IMR-90 (cell line): ENCODE measurements at places on chromosomes 7 and 10. TPM values are rescaled to one million over a fixed set of nuclear protein-coding genes. Genes with fewer than 3 reads are reported as not detected.

DNA sequence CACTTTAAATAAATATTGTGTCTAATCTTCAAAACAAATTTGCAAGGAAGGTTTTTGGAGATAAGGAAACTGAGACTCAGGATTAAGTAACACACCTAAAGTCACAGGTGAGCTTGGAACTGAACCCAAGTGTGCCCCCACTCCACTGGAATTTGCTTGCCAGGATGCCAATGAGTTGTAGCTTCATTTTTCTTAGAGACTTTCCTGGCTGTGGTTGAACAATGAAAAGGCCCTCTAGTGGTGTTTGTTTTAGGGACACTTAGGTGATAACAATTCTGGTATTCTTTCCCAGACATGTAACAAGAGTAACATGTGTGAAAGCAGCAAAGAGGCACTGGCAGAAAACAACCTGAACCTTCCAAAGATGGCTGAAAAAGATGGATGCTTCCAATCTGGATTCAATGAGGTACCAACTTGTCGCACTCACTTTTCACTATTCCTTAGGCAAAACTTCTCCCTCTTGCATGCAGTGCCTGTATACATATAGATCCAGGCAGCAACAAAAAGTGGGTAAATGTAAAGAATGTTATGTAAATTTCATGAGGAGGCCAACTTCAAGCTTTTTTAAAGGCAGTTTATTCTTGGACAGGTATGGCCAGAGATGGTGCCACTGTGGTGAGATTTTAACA lies 1.5 kb downstream of the IL6 start:
- DNase-seq, result peak; percentile 71
- H3K4me1 ChIP-seq, result peaks cover 16% of the 10 kb centered on the region
- H3K27me3 ChIP-seq, result no peaks in the 10 kb centered on the region
- H3K36me3 ChIP-seq, result peaks cover 18% of the 10 kb centered on the region
- H3K27ac ChIP-seq, result peak overlapping the region; percentile 41; the same call in 1 of the 2 replicates

GRCh38 chr7:83502636-83503035 lies 146.3 kb downstream of the SEMA3E start:
- DNase-seq, result no peak
- H3K36me3 ChIP-seq, result no peaks in the 10 kb centered on the region
- H3K27ac ChIP-seq, result no peak overlapping the region
- H3K4me3 ChIP-seq, result no peak overlapping the region
- H3K27me3 ChIP-seq, result no peaks in the 10 kb centered on the region

- peak overlapping the region; percentile 73 for H3K4me3 ChIP-seq
- H3K36me3 ChIP-seq, result no peaks in the 10 kb centered on the region
- no peaks in the 10 kb centered on the region for H3K27me3 ChIP-seq
- H3K4me1 ChIP-seq, result no peaks in the 10 kb centered on the region
- peak; percentile 56 for DNase-seq
Measured at GRCh38 chr10:46787321-46787615, 124.0 kb upstream of the PTPN20 start.

GRCh38 chr10:100998991-100999741 lies 442 bp upstream of the LZTS2 start:
- peak overlapping the region; percentile 95 for H3K27ac ChIP-seq
- H3K4me1 ChIP-seq, result peaks cover 25% of the 10 kb centered on the region
- H3K27me3 ChIP-seq, result no peaks in the 10 kb centered on the region

- H3K36me3 ChIP-seq, result peaks cover 35% of the 10 kb centered on the region
- H3K4me1 ChIP-seq, result peaks cover 7% of the 10 kb centered on the region
- peak overlapping the region; percentile 30; the same call in 1 of the 2 replicates for H3K27ac ChIP-seq
- peak; percentile 20 for DNase-seq
- H3K4me3 ChIP-seq, result no peak overlapping the region
Measured at GRCh38 chr10:75021379-75022249, 89.8 kb upstream of the SAMD8 start.

DNA sequence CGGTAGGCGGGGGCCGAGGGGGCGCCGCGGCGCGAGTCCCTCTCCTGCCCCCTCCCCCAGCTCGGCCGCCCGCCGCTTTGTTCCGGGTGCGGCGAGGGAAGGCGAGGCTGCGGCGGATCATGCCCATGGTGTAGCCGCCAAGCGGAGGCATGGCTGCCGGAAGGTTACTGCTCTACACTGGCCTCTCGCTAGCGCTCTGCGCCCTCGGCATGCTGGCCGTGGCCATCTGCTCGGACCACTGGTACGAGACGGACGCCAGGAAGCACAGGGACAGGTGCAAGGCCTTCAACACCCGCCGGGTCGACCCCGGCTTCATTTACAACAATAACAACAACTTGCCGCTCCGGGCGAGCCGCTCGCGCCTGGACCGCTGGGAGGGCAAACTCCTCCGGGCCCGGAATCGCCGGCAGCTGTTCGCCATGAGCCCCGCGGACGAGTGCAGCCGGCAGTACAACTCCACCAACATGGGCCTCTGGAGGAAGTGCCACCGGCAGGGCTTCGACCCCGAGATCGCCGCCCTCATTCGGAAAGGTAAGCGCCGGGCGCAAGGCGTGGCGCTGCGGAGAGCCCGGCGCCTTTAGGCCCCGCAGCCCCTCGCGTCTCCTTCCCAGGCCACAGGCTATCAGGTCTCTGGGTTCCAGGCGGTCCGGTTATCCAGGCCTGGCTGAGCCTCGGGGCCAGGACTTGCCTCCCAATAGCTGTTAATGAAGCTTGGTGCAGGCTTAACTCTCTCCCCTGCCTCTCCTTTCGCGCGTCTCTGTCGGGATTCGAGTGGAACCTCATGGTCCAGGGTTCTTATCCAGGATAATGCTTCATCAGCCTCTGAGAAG lies 513 bp downstream of the TMEM178B start:
- no peak for DNase-seq
- peaks cover 1% of the 10 kb centered on the region; the same call in 1 of the 2 replicates for H3K4me1 ChIP-seq
- no peaks in the 10 kb centered on the region for H3K36me3 ChIP-seq
- peaks cover 44% of the 10 kb centered on the region for H3K27me3 ChIP-seq

DNA sequence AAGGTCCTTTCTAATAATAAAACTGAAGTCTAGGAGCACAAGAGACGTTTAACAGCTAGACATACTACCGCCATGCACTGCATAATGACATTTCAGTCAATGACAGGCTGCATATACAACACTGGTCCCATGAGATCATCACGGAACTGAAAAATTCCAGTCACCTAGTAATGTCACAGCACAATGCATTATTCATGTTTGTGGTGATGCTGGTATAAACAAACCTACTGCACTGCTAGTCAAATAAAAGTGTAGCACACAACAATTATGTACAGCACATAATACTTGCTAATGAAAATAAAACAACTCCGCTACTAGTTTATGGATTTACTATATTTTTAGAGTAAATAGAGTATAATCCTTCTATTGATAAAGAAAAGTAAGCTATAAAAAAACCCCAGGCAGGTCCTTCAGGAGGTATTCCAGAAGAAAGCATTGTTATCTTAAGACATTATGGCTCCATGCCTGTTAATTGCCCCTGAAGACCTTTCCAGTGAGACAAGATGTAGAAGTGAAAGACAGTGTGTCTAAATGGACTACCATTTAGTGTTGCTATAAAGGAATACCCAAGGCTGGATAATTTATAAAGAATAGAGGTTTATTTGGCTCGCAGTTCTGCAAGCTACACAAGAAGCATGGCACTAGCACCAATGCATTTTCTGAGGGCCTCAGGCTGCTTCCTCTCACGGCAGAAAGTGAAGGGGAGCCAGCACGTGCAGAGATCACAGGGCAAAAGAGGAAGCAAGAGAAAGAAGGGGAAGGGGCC lies 47.1 kb downstream of the HIBADH start:
- no peak for DNase-seq
- H3K27me3 ChIP-seq, result no peaks in the 10 kb centered on the region
- peaks cover 8% of the 10 kb centered on the region; the same call in 1 of the 2 replicates for H3K36me3 ChIP-seq
- H3K4me1 ChIP-seq, result no peaks in the 10 kb centered on the region
- no peak overlapping the region for H3K4me3 ChIP-seq

GRCh38 chr7:146875237-146875785 lies 758.7 kb downstream of the CNTNAP2 start:
- no peaks in the 10 kb centered on the region for H3K36me3 ChIP-seq
- no peak overlapping the region for H3K27ac ChIP-seq
- no peaks in the 10 kb centered on the region for H3K27me3 ChIP-seq
- H3K4me1 ChIP-seq, result no peaks in the 10 kb centered on the region

DNA sequence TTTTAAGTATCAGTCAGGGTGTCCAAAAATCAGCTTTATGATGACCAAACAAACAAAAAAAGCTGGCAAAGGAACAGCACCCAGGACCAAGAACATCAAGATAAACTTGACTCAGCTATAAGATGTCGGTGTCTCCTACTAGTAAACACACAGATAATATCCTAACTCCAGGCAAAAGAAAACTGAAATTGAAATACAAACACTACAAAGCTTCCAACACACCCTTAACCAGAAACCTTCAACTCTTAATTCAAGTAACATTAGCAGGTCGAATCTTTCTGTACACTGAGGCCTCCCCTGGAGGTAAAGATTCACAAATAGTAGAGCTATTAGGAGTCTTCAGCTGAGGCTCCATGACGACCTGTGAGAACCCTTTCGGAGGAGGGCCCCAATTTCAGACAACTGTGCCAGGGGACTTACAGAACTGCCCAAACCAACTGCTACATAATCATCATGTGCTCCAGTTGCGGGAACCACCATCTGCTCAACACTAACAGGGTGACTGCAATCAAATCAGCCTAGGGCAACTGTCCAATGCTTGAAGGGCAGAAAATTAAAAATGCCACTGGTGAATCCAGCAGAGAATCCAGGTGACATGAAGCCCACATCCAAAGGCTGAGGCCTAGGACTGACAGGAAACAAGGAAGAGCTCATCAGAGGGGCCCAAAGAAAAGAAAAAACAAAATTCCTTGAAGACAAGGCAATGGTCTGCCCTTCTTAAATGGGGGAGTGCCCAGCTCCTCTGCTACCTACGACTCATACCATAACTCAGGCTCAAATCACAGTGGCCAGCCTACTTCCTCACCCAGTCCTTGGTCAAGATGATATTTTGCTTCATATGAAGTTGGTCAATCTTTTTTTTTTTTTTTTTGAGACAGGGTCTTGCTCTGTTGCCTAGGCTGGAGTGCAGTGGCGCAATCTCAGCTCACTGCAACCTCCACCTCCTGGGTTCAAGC lies 20.0 kb downstream of the XPNPEP1 start:
- DNase-seq, result peak; percentile 59
- peak overlapping the region; percentile 68 for H3K27ac ChIP-seq

- no peaks in the 10 kb centered on the region for H3K27me3 ChIP-seq
- no peak overlapping the region for H3K4me3 ChIP-seq
- DNase-seq, result no peak
- H3K36me3 ChIP-seq, result no peaks in the 10 kb centered on the region
- no peaks in the 10 kb centered on the region for H3K4me1 ChIP-seq
Measured at GRCh38 chr7:72403458-72404076, 8.6 kb downstream of the CALN1 start.

DNA sequence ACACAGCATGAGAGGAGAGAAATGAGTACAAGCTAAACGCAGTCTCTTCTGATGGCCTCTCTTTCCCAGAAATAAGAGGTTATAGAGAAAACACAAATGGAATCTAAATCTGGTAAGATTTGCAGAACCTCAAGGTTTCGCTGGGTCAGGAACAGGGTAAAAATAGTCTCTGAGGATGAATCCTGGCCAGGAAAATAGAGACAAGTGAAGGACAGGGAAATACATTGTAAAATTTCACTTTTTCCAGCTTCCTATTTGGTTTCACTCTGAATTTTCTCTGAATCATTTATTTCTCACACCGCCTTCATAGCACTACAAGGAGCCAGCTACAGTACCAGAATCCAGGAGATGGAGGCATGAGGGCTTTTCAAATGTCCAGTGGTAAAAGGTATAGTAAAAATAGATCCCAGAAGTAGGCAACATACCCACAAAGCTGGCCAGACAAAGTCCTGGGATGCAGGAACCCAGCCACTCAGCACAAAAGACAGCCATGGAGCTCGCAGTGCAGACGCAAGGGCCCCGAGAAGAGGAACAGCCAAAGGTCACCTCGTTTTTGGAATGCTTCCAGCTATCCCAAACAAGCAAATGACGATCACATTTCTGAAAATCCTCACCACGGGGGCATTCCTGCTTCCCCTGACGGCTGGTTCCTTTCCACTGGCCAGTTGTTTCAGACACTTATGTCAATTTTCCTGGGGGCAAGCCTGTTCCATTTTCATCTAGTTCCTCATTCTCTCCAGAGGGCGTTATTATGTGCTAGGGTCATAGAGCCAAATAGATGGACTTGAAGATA lies 21.5 kb upstream of the IKZF1 start:
- no peaks in the 10 kb centered on the region for H3K27me3 ChIP-seq
- no peak overlapping the region for H3K27ac ChIP-seq
- H3K36me3 ChIP-seq, result no peaks in the 10 kb centered on the region
- no peak for DNase-seq
- H3K4me1 ChIP-seq, result no peaks in the 10 kb centered on the region

- H3K4me1 ChIP-seq, result no peaks in the 10 kb centered on the region; the same call in 1 of the 2 replicates
- no peak overlapping the region for H3K27ac ChIP-seq
- no peak overlapping the region for H3K4me3 ChIP-seq
- H3K36me3 ChIP-seq, result no peaks in the 10 kb centered on the region
- no peaks in the 10 kb centered on the region for H3K27me3 ChIP-seq
Measured at GRCh38 chr7:156650042-156650441, 9.5 kb downstream of the RNF32 start.

DNA sequence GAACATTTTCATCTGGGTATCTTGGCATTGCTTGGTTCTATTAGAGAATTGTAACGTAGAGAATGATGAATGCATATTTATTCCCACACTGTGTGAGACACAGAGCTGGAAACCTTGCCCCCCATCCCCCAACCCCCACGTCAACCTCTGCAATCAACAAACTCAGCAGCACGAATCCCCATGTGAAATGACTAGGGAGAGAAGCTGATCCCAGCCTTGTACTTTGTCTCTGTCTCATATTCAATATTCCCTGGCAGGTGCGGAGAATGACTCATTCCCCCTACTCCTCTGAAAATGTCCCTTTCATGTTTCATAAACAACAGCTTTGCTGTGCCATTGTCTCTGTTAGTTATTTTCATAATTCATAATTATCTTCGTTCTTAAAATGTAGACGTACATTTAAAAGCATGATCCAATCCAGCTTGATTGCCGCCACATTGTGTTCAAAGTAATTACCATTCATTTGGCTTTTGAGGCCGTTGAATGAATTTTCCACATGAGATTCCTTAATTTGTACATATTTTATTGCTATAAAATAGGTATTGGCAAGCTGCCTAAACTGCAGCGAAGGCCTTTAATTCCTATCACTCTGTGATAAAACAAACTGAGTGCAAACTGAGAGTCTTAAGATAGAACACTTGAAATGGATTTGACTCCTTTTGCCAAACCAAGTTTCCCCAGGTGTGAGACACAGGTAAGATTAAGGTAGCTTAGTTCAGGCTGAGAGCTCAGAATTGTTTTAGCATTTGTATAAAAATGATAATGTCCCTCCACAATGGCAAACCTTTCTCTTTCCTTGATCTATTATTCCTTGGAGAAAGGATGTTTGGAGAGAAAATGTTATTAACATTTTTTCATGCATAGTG lies 920.2 kb downstream of the TYW1 start:
- no peak overlapping the region for H3K27ac ChIP-seq
- no peak overlapping the region for H3K4me3 ChIP-seq
- no peaks in the 10 kb centered on the region for H3K4me1 ChIP-seq
- H3K36me3 ChIP-seq, result no peaks in the 10 kb centered on the region
- no peaks in the 10 kb centered on the region for H3K27me3 ChIP-seq

Gene DOCK1
- polyA plus RNA-seq, result 22.2 and 28.2 TPM in 2 replicates

Gene EFCAB10
- polyA plus RNA-seq, result not detected in 2 replicates

Gene ACTR3C
- not detected in 2 replicates for polyA plus RNA-seq

Gene CYP2C18
- not detected in 2 replicates for polyA plus RNA-seq

Gene LBX1
- polyA plus RNA-seq, result not detected in 2 replicates

Gene PDIA4
- polyA plus RNA-seq, result 221 and 241 TPM in 2 replicates

Gene AGAP3
- polyA plus RNA-seq, result 93.9 and 99.5 TPM in 2 replicates

Gene SRI
- 115 and 126 TPM in 2 replicates for polyA plus RNA-seq
